ENCODE measurements at places on chromosomes 4 and X.

GRCh38 chrX:121064579-121064978, 17.2 kb downstream of the GLUD2 start:
- DNase-seq: no peak

- DNase-seq: peak; percentile 13
Observed at GRCh38 chrX:153643431-153644351, 3.3 kb upstream of the DUSP9 start.

DNA sequence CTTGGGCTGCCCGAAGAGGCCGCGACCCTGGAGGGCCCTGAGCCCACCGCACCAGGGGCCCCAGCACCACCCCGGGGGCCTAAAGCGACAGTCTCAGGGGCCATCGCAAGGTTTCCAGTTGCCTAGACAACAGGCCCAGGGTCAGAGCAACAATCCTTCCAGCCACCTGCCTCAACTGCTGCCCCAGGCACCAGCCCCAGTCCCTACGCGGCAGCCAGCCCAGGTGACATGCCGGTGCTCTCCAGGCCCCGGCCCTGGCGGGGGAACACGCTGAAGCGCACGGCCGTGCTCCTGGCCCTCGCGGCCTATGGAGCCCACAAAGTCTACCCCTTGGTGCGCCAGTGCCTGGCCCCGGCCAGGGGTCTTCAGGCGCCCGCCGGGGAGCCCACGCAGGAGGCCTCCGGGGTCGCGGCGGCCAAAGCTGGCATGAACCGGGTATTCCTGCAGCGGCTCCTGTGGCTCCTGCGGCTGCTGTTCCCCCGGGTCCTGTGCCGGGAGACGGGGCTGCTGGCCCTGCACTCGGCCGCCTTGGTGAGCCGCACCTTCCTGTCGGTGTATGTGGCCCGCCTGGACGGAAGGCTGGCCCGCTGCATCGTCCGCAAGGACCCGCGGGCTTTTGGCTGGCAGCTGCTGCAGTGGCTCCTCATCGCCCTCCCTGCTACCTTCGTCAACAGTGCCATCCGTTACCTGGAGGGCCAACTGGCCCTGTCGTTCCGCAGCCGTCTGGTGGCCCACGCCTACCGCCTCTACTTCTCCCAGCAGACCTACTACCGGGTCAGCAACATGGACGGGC, 579 bp downstream of the ABCD1 start:
- no peak for DNase-seq

DNA sequence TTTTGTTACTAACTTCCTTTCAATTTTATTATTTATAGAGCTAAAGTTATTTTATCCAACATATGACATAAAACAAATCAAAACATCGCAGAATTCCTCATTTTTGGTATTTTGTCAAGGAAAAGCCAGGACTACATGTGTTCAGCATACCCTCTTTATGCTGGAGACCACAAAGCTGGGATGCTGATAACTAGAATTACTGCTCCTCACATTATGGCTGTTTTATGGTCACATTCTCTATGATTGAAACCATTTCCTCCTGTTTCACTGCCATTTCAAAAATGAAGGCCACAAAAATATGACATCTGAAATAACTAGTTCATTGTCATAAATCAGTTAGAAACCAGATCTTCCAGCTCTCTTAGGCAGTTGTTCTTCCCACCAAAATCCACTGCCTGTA, 41.7 kb downstream of the KLHL34 start:
- no peak for DNase-seq

- peak; percentile 23 for DNase-seq
Observed at GRCh38 chr4:186297013-186297645, 31.1 kb downstream of the F11 start.

DNA sequence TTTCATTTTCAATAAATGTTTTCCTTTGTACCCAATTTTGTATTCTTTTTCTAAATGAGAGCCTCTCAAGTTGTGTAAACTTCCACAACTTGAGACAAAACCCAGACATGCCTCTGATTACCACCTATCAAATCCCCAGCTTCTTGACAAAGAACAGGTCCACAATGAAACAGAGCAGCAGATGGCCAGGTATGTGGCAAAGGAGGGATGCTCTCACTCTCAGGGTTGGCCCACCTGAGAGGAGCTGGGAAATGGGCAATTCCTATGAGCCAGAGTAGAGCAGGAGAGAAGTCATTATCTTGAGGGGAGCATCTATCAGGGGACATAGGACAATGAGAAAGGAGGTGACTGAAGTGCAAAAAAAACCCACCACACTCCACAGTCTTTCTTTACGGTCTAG, 273.5 kb upstream of the FAM241A start:
- DNase-seq: no peak

GRCh38 chr4:78002260-78002659, 54.9 kb upstream of the FRAS1 start:
- DNase-seq: no peak

- DNase-seq: no peak
Observed at GRCh38 chr4:117640836-117641235, 393.4 kb upstream of the NDST3 start.

DNA sequence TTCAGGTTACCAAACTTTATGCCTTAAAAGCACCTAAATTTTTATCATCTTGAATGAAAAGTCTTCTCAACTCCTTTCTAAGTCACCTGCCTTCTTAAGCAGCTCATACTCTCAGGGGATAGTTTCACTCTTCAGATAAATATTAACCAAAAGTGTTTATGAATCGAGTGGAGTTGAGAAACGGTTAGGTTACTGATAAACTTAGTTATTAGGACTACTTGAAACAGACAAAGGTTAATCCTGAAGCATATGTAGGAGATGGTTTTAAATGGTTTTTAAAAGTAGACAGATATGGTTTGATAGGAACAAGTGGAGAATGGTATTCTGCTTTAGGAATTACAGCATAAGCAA, 32.8 kb downstream of the CLDN22 start:
- DNase-seq: no peak

DNA sequence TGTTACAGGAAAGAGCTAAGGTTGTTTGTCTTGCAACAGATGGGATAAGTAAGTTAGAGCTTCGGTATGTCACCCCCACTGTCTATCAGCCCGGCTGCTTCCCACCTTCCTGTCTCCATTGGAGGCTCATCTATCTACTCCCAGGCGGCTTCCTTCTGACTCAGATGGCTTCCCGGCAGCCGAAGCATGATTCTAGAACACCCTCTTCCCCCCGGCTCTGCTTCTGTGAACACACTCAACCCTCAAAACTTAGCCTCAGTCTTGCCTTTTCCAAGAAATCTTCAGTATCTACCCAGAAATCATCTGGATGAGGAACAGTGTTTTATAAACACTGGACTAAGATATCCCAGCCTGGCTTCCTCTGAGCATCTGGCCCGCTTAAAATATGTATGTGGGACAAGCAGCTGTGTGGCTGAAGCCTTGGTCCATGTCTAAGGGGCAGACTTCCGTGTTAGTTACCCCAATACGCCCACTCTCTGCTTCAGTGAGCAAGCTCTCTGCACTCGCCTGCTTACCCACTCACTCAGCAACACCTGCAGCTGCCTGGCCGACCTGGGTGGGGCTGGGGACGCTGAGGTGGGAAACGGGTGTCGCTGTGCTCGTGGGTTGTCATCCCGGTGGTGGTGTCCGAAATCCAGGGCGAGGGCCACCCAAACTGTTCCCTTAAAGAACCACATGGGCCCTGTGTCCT, 12.0 kb upstream of the SLC2A9 start:
- no peak for DNase-seq

DNA sequence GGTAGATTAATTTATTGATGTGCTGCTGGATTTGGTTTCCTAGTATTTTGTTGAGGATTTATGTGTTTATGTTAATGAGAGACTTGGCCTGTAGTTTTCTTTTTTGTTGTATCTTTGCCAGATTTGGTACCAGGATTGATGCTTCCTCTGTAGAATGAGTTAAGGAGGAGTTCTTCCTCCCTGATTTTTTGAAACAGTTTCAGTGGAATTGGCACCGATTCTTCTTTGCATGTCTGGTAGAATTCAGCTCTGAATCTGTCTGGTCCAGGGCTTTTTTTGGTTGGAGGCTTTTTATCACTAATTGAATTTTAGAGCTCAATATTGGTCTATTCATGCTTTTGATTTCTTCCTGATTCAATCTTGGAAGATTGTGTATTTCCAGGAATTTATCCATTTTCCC, 174.0 kb upstream of the NDST4 start:
- DNase-seq: no peak

- DNase-seq: peak; percentile 57
Observed at GRCh38 chr4:36244257-36245082, at the start of gene ARAP2. Gene ARAP2 (minus strand): TSS chr4:36244514. CDS start chr4:36229486, 15,028 bp downstream.

- DNase-seq: no peak
Observed at GRCh38 chrX:16188687-16189086, 21.4 kb downstream of the MAGEB17 start.

DNA sequence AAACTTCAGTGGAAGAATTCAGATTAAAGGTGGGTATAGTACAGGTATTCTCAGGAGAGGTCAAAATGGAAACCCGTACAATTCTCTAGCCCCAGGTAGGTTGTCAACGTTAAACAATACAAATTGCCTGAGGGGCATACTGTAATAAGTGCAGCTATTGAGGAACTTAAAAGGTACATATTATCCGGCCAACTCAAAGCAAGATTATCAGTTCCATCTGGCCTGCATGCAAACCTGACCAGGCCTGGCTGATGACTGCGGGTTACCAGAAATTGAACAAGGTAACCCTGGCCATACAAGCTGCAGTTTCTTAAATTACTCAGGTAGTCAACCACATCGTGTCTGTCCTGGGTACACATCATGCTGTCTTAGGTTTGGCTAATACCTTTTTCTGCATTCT, 12.3 kb upstream of the ZNF630 start:
- DNase-seq: no peak

GRCh38 chr4:74805601-74806000, 11.3 kb upstream of the BTC start:
- no peak for DNase-seq

- no peak for DNase-seq
Observed at GRCh38 chr4:143046454-143046853, 138.3 kb upstream of the USP38 start.

- peak; percentile 42 for DNase-seq
Observed at GRCh38 chr4:3765271-3766035, 732 bp upstream of the ADRA2C start.

DNA sequence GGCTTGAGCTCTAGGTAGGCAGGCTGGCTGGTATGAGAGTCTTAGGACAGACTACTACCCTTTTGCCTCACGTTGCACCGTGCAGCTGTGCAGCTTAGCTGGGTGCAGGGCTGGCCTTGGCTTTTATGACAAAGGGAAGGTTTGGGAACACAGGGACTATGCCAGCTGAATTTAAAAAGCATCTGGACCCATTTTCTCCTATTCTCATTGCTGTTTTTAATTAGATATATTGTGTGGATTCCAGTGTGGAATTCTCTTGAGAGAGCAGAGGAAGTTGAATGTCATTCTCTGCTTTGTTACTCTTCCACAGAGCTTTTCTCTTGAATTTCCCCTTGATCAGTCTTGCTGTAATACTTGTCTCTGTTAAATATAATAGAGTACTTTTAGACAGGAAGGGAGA, 192.7 kb downstream of the ZNF330 start:
- no peak for DNase-seq

DNA sequence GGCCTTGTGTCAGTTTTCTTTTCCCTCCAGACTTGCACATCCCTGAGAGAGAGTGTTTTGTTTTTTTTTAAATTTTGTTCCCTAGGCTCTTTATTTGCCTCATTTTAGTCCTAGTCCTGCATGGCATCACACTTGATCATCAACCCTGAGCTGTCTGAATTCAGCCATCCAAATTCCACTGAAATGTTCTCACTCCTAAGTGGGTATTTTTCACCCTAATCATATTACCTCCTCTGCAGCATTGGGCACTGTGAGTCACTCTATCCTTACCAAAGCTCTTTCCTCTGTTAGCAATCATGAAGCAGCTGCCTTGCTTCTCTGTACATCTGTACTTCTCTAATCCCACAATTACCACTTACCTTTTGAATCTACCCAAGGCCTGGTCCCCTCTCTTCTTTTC, 356.6 kb upstream of the MAGEB2 start:
- no peak for DNase-seq

DNA sequence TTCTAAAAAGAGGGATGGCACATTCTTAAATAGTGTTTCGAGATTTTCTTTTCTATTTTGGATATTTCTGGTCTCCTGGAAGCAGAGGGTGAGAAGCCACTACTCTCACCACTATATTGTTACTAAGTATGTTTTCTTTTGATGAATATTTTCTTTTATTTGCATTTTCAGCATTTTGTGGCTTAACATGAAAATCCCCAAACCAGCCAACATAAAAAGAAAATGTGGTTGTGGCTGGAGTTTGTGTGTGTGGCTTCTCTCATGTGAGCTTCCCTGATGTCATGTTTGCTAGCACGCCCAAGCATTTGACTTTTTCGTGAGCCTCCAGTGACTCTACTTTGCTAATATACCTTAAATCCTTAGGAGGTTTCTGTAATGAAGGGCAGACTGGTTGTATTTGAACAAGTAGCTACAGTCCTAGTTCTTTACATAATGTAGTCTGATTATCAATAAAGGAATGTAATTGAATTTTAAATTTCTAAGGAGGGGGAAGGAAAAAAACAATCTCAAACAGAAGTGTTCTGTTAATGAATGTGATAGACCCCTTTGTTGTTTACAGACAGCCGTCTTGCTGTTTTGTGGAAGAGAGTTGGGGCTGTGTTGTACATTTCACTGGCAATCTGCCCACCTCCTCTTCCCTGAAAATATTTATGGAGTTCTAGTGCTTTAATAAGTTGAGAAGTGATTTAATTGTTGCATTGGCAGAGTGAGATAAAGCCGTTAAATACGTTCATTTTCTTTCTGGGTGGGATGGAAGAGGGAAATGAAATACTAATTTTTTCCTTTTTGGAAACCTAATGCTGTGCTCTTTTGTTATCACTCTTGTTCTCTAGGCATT, 114.6 kb downstream of the ARHGAP10 start:
- DNase-seq: no peak

- no peak for DNase-seq
Observed at GRCh38 chrX:121256647-121257046, 209.2 kb downstream of the GLUD2 start.

DNA sequence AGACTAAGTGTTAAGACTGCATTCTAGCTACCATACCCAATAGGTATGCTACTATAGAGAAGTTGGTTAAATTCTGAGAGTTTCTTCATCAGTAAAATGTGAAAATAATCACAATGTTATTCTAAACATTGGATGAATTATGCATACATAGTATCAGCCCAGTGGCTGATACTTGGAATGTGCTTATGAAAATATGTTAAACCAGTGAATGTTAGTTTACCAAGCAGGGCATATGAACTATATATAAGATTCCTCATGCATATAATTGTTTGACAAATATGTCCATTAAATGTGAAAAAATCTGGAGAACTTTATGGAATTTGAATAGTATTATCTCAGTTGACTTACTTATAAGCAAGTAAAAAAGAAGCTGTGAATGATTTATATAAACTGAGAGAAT, 296.1 kb downstream of the IL15 start:
- no peak for DNase-seq

DNA sequence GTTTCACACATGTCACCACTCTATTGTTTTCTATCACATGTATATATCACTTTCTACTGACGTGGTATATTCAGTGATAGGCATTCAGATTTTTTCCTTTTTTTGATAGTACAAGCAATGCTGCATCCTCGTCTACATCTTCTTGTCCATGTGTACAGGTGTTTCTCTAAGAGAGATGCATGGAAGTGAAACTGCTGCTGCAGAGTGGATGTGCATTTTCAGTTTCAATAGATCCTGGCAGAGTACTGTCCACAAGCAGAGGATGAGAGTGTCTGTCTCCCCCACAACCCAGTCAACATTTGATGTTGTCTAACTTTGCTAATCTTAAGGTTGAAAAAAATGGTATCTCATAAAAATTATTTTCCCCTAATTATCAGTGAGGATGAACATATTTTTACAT, 194.0 kb upstream of the CASK start:
- DNase-seq: no peak

Data from erythroblast (primary cell).